ENCODE measurements at places on chromosomes 3 and 15.

- DNase-seq, result no peak
These were observed 4.5 kb downstream of the HDC start for GRCh38 chr15:50260969-50261496.

DNA sequence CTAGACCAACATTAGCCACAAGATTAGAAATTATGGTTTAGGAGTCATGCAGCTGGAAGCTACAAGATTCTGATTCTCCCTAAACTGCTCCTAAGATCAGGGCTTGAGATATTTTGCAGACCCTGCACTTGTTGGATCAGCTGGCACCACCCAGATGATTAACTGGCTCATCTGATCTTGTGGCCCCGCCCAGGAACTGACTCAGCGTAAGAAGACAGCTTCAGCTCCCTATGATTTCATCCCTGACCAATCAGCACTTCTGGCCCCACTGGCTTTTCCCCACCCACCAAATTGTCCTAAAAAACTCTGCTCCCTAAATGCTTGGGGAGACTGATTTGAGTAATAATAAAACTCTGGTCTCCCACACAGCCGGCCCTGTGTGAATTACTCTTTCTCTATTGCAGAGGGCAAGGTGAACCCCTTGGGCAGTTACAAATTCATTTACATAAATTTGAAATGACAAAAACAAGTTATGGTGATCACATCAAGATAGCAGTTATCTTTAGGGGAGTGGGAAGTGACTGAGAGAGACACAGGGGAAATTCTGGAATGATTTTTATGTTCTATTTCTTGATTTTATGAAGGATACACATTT is 76.5 kb downstream of the CD200R1L start:
- no peak for DNase-seq

DNA sequence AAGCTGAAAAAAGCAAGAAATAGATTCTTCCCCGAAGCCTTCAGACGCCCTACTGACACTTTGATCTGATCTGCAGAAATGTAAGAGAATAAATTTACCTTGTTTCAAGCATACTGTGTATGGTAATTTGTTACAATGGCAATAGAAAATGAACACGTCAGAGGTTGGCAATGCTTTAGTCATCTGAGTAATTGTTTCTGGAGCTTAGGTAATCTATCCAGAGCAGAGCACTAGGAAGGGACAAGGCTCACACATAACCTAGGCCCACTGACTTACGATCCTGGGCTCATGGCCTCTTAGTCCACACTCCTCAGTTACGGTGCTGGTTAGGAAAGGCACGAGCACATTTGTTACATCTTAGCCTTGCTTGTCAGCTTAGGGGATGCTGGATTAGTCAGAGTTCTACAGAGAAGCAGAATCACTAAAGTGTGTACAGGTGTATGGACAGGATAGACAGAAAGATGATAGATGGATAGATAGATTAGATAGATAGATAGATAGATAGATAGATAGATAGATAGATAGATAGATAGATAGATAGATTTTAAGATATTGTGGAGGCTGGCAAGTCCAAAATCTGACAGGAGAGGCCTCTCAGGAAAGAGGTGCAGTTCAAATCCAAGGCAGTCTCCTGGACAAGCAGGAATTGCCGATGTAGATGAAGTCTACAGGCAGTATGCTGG is 46.8 kb upstream of the TBC1D23 start:
- DNase-seq, result no peak

- no peak for DNase-seq
These were observed 333.3 kb upstream of the THBS1 start for GRCh38 chr15:39247574-39247973.

DNA sequence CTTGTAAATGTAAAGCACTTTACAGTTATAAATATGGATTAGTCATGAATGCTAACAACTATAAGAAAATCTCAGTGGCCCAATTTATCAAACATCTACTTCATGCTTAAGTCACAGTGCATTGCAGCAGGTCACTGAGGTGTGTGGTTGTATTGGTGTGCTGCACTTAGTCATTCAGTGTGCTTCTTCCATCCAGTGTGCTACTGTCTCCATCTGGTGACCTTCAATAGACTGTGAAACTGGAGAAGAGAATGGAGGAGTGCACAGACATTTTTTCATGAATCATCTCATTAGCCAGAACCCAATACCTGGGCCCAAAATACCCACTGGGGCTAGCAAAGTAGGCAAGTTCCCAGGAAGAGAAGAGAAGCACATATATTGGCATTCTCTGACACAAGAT is 199.6 kb downstream of the SHOX2 start:
- no peak for DNase-seq

DNA sequence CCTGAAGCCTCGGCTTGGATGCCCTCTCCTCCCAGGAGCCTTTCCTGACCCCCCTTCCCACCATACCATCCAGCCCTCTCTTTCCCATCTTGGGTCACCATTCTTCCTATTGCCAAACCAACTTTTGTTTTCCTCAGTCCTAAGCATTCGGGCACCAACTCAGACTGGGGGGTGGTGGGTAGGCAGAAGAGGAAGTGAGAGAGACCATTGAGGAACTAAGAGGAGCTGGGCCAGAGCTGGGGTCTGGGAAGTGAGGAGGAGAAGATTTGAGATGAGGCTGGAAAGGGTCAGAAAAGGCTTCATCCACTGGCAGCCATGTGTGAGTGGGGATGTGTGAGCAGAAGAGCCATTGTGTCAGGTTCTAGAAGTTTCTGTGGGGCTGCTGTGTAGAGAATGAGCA is 37.7 kb downstream of the TKT start:
- DNase-seq, result no peak

GRCh38 chr3:99877031-99877579 is 59.4 kb downstream of the CMSS1 start:
- no peak for DNase-seq

GRCh38 chr3:70716832-70717231 is 404.4 kb upstream of the MDFIC2 start:
- DNase-seq, result peak; percentile 14

- no peak for DNase-seq
These were observed 33.1 kb downstream of the CDC25A start for GRCh38 chr3:48155122-48155521.

GRCh38 chr15:41334293-41335120 is 1.8 kb downstream of the NUSAP1 start:
- no peak for DNase-seq

DNA sequence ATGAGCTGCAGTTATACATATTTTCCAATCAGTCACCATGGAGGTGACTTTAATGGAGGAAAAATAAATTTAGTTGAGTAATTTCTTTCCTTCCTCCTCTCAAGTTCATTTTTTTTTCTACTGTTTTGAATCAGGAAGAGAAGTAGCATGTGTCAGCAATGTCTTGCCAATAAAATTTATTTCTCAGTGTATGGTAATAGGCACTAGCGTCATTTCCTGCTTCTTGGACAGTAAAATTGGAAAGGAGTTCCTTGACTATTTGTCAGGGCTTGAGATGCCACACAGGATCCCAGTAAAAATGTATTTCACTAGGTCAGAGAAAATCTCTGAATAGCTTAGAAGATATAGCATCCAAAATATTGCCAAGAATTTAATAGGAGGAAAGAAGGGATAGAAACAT is 605.9 kb downstream of the ROBO1 start:
- no peak for DNase-seq

DNA sequence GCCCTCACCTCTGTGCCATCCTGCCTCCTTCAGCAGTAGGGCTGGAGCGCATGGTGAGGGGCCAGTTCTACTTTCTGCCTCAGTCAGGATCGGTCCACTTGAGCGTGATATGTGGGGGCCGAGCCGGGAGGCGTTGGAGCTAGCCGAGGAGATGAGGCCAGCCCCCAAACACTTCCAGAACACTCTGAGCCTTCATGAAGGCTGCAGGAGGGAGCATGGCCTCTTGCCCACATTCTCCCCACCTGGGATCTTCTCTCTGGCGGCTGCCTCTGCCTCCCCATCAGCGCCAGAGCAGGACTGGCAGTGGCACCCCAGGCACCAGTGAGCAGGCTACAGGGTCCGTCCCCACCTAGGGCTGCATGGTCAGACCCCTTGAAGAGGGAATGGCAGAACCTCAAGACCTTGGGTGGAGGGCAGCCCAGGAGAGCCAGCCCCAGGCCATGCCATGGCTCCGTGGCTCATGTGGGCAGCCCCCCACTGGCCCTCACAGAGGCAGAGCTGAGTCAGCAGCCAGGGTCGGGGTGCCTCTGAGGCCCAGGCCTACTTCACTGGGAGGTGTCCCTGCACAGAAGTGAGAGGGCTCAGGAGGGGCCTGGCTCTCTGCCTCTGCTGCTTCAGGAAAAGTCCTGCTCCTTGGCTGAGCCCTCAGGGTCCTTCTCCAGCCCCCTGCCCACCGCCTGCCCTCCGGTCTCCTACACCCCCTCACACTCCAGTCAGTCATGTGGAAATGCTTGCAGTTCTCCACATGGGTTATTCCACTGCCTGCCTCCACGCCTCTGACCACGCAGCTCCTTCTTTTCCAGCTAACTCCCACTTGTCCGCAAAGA is 28.1 kb upstream of the CYP11A1 start:
- no peak for DNase-seq

- DNase-seq, result peak; percentile 77
These were observed 14.2 kb upstream of the U2SURP start for GRCh38 chr3:142987080-142987700.

- no peak for DNase-seq
These were observed 43.6 kb downstream of the HMG20A start for GRCh38 chr15:77464129-77464865.

DNA sequence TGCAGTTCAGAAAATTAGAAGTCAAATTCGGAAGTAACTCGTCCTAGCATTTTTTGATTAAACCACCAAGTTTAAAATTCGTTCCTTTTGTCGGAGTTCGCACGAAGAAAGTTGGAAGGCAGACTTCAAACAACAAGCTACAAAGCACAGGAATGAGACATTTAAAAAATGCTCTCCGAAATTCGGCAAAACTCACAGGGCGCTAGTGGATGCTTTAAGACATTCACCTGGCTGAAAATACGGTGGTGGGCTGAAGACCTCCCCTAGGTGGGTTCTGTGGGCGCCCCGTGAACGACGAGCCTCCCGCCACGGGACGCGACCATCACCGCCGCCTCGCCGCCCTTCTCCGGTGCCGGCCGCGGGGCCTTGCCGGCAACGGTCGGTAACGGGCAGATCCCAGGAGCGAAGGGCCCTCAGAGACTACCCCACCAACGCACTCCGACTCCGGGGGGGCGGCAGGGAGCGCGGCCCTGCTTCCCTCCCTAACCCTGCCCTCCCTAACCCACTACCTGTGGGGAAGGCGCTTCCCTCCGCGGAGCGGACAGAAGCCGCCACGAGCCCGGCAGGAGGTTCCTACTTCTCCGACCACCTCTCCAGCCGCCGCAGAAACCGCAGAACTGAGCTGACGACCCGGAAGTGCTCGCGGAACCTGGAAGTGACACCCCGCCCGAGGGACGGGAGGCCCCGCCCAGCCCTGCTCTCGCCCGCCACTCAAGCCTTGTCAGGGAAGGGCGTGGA is at the start of gene GTF2A2:
Gene GTF2A2 (minus strand): TSS at position 619 of the 738 bp plus-strand sequence. CDS start 5,238 bp downstream, outside the sequence.
- peak; percentile 96 for DNase-seq

DNA sequence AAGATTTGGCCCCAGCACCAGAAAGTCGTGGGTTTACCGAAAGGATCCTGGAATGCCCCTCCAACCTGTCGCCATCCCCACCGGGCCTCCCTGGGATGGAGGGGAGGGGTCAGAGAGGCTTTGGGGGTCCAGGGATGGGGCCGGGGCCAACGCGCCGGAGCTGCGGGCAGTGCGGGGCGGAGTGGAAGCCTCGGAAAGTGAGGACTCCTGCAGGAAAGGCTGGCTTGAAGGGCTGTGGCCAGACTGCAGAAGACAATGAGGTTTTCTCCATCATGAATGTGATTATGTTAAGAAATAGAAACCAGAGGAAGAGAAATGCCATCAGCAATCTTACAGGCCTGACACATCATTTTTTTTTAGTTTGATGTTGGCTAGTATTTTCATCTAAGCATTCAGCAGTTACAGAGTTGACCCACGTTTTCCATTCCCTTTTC is 738 bp downstream of the YEATS2 start:
- peak; percentile 57 for DNase-seq

DNA sequence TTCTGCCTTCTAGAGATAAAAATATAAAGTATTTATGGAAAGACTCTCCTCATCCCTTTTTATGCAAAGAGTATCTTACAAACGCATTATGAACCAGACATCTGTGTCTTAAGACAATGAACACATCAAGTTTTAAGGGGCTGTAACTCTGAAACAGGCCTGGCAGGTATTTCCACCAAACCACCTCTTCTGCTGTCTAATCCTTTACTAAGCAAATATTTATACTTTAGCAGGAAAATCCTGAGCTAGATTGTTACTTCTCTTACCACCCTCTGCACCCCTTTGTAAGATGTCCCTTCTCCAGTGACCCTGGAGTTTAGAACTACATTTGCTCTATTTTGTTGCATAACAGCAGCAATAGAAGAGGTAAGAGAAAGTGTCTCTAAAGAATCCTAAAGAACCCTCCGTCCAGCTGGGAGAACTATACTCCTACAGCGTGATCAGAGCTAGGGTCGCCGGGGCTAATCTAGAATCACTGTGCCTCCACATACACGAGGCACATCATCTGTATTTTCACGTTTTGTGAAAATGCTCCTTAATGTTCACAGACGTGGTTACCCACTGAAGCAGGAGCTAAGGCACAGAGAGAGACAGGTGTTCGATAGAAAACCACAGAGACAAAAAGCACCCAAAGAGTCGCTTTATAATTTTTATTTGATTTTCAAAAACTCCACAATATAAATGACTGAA is 129.6 kb downstream of the FOXP1 start:
- peak; percentile 61 for DNase-seq

DNA sequence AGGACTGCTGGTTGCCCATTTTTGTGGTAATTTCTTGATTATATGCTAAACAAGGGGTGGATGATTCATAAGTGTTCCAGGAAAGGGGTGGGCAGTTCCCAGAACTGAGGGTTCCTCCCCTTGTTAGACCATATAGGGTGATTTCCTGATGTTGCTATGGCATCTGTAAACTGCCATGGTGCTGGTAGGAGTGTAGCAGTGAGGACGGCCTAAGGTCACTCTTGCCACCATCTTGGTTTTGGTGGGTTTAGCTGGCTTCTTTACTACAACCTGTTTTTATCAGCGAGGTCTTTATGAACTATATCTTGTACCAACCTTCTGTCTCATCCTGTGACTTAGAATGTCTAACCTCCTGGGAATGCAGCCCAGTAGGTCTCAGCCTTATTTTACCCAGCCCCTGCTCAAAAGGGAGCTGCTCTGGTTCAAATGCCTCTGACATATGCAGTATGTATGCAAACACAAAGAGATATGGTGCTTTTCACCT is 46.2 kb downstream of the C3orf38 start:
- DNase-seq, result no peak

GRCh38 chr3:121942116-121942786 is 48.0 kb downstream of the SLC15A2 start:
- peak; percentile 60 for DNase-seq

DNA sequence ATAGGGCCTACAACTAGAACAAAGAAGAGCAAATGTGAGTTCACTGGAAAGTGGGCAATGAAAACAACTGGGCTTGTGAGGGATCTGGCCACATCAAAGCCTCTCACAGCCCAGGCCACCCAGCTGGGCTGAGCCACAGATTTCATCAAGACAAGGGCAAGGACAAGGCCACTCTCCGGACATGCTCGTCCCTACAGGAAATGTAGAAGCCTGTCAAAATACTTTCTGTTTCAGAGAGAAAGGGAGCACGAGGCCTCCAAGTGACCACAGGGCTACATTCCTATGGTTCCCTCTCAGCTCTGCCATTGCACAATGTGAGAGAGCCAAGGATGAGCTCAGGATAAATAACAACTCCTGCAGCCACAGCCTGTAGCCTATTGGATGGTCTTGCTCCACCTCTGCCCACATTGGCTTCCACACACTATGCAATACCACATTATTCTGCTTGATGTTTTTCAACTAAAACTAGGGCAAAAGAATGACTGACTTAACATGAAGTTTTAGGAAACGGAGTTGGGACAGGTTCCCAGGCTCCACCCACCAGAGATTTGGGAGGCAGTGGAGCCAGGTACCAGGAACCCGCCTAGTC is 12.1 kb downstream of the TBC1D2B start:
- peak; percentile 59 for DNase-seq

- no peak for DNase-seq
These were observed 9.2 kb upstream of the SSR3 start for GRCh38 chr3:156563900-156564682.
